Thyroid gland (tissue), 4 donors: ENCODE measurements at places on chromosomes 1 and 21. TPM values are rescaled to one million over a fixed set of nuclear protein-coding genes. Genes with fewer than 3 reads are reported as not detected.

FALEC gene
- not detected for total RNA-seq

OR4F16 gene
- total RNA-seq, result not detected

TSSK3 gene
- 1.2 TPM for total RNA-seq

GRCh38 chr21:41458121-41458520 is 32.1 kb downstream of the MX1 start:
- no peaks in the 10 kb centered on the region for H3K27me3 ChIP-seq
- H3K36me3 ChIP-seq, result peaks cover 4% of the 10 kb centered on the region

DNA sequence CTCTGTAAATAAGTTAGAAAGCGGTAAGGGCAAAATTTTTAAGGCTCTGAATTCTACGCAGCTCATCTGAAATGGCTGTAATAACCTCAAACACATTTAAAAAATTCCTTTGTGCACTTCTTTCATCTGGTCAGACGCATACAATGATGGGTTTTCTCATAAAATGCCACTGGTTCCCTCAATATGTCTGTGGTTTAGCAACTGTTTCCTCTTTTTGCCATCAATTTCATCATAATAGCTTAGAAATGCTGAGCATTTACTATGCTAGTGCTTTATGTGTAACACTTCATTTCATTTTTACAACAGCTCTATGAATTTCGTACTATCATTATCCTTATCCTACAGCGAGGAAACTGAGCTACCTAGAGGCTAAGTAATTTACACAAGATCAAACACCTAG is 35.3 kb upstream of the DMRTA2 start:
- no peaks in the 10 kb centered on the region for H3K27me3 ChIP-seq
- no peak for DNase-seq
- no peak overlapping the region for H3K4me3 ChIP-seq
- no peaks in the 10 kb centered on the region for H3K4me1 ChIP-seq
- H3K27ac ChIP-seq, result no peak overlapping the region
